Aorta (tissue), 5 donors: ENCODE measurements at places on chromosomes 3 and 15. TPM values are rescaled to one million over a fixed set of nuclear protein-coding genes. Genes with fewer than 3 reads are reported as not detected.
A peak's percentile ranks its signal among the peaks of the same experiment; 100 is the strongest.

DNA sequence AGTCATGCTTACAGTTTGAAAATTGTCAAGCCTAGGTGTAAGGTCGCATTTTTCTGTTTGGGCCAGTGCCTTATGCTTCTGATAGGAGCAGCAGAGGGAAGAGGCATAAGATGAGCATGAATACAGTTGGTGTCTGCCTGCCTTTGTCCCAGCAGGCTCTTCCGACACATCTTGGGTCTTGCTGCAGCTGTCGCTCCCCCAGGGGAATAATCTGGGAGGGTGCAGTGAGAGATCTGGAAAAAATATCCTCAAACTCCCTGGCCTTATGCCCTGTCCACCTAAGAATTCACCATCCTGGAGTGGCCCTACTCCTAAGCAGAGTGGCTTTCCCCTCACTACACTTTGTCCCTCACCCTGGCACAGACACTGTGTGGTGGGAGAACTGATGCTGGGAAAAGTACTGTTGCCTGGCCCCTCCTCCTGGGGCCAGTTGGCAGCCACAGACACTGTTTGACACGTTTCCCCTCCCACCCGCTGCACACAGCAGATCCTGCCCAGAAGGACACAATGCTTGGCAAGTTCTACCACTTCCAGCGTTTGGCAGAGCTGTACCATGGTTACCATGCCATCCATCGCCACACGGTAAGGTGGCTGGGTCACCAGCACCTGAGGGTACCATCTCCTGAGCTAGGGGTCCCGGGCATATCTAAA, 21.1 kb upstream of the RHO start:
- DNase-seq: no peak

GRCh38 chr3:152480282-152480953, 211.7 kb downstream of the MBNL1 start:
- no peak for DNase-seq

GRCh38 chr15:28969511-28970085, 83.8 kb downstream of the APBA2 start:
- no peak for DNase-seq

DNA sequence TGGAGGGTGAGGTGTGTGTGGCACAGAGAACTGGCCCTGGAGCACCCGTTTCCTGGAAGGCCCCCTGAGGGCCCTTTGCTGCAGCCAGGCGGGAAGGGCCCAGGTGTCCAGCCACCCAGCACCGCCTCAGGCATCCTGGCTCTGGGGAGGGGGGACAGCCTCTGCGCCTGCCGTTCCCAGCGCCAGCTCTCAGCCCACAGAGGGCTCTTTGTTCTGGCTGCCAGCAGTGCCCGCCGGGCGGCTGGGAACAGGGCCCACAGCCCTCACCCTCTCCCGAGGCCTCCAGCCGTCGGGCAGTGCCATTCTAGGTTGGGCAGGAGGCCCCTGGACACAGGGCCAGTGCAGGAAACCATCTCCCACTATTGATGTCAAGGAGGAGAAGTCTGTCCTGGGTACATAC, 8.3 kb downstream of the SLC38A3 start:
- no peak for DNase-seq

DNA sequence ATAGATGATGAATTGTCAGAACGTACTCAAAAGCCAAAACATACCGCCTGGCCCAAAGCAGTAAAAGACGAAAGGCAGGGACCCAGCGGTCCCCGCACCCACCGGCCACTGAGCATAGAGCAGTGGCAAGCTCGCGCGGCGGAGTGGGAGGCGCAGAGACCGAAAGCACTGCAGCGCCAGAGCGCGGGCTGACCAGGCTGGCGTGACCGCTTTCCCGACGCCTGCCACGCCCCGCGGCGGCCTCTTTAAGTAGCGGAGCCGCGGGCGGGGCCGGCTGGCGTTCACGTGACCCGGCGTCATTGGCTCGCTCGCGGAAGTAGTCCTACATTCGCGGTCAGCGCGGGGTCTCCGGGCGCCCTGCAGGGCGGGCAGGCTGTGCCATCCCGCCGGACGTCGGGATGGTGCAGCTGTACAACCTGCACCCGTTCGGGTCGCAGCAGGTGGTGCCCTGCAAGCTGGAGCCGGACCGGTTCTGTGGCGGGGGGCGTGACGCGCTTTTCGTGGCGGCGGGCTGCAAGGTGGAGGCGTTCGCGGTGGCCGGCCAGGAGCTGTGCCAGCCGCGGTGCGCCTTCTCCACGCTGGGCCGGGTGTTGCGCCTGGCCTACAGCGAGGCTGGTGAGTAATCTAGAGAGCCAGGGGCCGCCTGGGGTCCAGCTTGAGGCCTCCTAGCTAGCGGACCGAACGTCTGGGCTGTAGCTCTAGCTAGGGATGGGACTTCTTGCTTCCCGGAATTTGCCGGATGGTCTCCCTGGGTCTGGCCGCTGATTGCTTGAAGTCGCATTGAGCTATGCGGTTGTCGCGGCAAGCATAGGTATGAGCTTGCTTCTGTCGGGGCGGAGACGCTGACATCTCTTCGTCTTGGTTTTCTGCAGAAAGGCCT, at the start of gene HPS3:
TSS of gene HPS3 (plus strand) at position 313 of the 880 bp plus-strand sequence. CDS start at position 399, 86 bp downstream.
- peak; percentile 96 for DNase-seq

DNA sequence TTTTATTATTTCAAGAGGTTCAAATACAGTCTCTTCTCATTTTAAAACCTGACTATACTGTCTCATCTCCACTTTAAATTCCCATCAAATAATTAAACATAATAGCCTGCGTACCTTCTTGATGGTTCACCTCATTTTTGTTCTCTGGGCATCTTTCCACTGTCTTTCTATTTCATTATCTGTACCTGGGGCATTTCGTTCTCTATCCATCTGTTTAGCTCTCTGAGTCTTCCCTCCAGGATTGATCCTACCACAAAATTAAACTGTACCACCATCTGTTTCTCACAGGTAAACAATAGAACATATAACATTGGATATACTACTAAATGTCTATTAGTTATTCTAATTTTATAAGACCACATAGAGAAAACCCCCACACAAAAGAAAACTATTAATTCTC, 1331.4 kb downstream of the NSUN3 start:
- DNase-seq: no peak

DNA sequence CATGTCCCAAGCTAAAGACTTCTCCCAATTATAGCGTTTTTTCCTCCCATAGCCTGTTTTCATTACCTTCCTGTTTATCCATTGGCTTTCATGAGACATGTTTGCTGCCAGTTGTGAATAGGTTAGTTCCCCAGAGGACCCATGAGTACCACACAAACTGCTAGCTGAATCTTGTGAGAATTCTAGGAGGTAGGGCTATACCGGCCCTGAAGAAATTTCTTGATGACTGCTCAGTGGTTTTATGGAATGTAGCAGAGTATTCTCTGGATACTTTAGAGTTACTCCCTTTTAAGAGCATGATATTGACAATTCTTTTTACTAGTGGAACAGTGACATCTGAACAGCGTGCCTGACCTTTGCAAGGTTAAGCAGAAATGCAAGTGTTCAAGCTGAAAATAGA, 210.4 kb downstream of the MCTP2 start:
- DNase-seq: no peak

DNA sequence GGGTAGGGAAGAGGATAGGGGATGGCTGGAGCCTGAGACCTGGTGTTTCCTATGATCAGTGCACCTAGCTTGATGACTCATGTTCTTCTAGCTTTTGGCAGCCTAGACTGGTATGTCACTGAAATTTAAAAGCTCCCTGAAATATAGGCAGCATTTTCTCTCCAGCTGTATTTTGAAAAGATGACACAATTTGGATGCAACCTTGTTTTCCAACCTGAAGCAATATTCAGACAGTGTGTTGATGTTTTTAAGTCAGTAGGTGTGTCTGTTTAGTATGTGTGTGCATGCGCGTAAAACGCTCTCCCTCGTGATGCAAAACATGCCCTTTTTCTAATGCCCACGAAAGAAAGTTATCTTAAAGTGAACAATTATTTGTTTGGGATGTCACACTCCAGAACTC, 58.5 kb downstream of the RPL22L1 start:
- no peak for DNase-seq

- DNase-seq: no peak
Observed at GRCh38 chr15:100330221-100330620, 11.6 kb downstream of the ADAMTS17 start.

DNA sequence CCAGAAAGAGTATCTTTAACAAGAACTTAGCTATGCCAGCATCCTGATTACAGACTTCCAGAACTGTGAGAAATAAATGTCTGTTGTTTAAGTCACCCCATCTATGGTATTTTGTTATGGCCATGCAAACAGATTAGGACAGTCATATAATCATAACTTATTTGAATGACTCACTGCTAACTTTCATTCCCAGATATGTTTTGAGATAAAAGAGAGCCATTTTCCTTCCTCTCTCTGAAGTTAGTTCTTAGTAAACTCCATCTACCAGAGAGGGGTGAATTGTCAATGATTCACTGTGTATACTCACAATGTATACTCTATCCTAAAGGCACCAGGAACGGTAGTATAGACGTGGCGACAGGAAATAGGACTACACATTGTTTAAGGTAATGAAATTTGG, 179.4 kb upstream of the DPH6 start:
- no peak for DNase-seq

- DNase-seq: no peak
Observed at GRCh38 chr3:132344666-132345280, 27.6 kb downstream of the ACP3 start.

- DNase-seq: no peak
Observed at GRCh38 chr15:25893596-25893995, 30.5 kb upstream of the ATP10A start.

DNA sequence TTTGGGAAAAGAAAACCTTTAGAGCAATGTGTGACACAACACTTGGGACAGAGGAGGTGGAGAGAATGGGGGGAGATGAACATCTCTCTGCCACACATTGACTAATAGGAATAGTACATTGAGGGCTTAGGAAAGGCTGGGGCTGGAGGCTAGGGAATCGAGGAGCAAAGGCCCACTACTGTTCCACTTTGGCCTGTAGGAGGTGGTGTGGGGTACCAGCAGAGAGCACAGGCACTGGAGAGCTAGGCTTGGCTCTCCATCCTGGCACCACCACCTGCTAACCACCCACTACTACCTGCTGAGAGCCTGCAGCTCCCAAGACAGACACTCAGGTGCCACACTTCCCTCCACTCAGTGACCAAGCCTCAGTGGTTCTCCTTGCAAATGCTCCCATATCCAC, 19.4 kb downstream of the CCDC32 start:
- DNase-seq: no peak

GRCh38 chr15:76433798-76434400, 97.3 kb downstream of the ISL2 start:
- no peak for DNase-seq

DNA sequence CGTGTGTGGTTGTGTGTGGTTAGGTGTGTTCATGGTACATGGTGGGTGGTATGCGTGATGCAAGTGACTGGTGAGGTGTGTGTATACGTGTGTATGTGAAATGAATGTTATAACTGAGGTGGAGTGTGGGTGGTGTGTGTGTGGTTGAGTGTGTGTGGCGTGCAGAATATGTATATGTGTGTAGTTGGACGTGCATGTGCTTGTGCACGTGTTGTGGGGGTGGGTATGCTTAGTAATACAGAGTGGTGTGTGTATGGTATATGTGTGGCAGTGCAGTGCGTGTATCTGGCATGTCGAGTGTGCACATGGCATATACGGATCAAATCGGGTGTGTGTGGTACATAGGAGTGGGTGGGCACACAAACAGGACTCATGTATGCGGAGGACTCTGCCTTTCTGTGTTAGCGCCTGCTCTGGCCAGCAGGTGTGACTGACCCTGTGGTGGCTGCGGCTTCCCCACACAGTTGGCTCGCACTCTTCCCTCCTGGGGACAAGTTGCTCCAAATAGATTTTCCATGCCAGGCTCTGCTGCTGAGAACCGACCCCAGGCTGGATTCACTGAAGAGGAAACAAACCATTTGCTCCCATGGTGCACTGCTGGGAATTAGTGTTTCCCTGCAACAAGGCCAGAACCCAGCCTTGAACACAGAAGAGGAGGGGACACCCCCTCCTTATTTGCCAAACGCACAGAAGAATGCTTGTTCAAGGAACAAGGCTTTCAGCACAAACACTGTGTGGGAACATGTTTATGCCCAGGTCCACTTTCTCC, 1.2 kb upstream of the C3orf70 start:
- DNase-seq: no peak

GRCh38 chr3:101836652-101837598, 12.4 kb upstream of the NFKBIZ start:
- no peak for DNase-seq

GPR27 gene
- 2.1 TPM for total RNA-seq

IGSF10 gene
- 2.2 TPM for total RNA-seq

ZIC1 gene
- total RNA-seq: 1.7 TPM

SLC6A20 gene
- 0.15 TPM for total RNA-seq

DBR1 gene
- total RNA-seq: 11.1 TPM

EPHB1 gene
- 4.8 TPM for total RNA-seq

RGMA gene
- total RNA-seq: 25.3 TPM

ERICH6 gene
- not detected for total RNA-seq

ADIPOQ gene
- 1.5 TPM for total RNA-seq

CCNL1 gene
- 189 TPM for total RNA-seq

SOX2 gene
- 0.29 TPM for total RNA-seq

SKOR1 gene
- total RNA-seq: 1.2 TPM

REC114 gene
- not detected for total RNA-seq
